Right atrium auricular region (tissue), 2 donors: ENCODE measurements at places on chromosomes 2 and 18.

GRCh38 chr2:219497495-219498279 lies 1.0 kb upstream of the GMPPA start:
- peak; percentile 90 for DNase-seq

DNA sequence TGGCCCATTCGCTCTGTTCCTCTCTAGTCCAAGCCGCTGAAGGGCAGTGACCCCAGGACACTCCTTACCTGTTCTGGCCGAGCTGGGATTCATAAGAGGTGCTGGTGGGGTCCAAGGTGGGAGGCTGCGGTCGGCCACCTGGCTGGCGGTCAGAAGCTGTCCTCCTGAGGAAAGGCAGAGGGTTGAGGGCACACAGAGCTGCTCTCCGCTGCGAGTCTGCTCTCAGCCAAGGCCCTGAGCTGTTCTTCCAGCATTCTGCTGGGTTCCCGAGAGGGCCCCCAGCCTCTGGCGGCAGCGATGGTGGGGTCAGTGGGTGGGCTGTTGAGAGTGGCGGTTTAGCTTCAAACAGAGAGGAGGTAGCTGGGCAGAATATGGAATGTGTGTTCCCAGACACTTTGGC lies 3.8 kb downstream of the PCARE start:
- DNase-seq = no peak

GRCh38 chr2:196606516-196606915 lies 33.0 kb upstream of the CCDC150 start:
- DNase-seq = no peak

DNA sequence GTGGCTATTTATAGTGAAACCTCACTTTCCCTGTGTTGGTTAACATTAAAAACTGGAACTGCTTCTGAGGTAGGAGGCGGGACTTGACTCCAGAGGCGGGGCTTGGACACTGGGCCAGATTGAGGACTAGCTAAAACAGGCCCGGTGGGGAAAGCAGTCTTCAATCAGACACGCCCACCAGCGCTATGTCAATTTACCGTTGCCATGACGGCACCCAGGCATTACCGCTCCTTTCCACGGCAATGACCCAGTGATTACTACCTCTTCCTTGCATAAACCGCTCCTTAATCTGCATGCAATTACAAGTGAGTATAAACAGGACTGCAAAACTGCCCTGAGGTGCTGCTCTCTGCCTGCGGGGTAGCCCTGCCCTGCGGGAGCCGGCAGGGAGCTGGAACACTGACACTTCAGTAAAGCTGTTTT lies 35.3 kb downstream of the LRRFIP1 start:
- DNase-seq = peak; percentile 96

GRCh38 chr2:71678874-71679273 lies 225.5 kb downstream of the DYSF start:
- DNase-seq = no peak

DNA sequence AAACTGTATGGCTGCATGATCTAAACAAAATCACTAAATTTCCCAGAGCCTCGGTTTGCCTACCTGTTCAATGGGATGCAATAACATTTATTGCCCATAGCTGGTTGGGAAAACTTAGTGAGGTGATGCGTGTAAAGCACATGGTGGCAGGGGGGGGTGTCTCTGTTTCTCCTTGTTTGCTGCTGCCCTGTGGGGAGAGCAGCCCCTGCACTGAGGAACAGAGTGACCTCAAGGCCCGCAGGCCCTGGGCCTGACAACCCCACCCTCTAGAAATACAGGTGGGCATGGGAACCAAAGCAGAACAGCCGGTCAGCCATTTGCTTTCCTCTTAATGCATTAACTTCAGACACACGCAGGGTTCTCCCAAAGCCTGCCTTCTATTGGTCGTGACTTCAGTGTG lies 55.1 kb upstream of the SLC66A3 start:
- DNase-seq = no peak

GRCh38 chr2:88350331-88351248 lies 101.9 kb downstream of the FOXI3 start:
- no peak for DNase-seq

DNA sequence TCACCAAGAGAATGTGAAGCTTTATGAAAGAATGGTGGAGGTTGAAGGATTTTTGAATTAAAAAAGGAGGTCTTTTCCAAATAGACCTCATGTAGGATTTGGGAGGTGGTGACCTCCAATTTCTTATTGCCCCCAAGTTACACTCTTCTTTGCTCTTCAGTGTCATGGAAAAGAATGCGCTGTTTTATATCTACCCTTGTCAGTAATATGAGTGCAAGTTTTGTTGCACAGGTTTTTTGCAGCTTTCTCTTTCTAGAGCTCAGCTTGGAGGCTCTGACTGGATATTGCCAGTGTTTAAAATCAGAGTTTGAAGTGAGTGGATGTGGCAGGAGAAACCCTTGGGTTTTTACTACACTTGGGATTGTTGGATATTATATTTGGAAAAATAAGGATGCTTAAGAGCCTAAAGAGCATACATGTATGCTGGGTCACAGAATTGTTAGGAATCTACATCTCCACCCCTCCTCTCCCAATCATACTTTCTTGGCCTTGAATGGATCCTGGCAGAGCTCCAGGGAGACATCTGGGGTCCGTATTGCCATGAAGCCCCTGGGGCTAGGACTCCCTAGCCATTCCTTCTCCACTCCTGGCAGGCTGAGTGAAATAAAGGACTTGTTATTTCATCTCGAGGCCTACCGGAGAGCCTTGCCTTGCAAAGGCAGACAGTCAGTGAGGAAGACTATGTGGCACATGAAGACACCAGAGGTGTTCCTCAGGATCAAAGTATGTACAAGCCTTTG lies 43.8 kb downstream of the APOB start:
- DNase-seq = no peak

DNA sequence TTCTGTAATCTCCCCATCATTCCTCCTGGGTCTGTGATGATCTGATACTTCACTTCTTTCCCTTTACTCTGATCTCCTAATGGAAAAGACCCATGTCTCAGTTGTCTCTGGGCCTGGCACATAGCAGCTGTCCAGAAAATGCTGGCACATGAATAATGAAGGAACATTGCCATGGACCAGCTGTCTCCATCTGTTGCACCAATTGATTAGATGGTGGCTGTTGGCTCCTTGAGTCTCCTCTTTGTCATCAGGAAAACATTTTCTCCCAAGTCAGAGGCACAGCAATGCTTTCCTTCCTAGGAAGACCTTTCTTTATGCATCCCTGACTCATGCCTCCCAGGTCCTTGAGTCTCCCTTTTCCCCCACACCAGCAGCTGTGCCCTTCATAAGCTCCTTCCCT lies 286.2 kb upstream of the CXCR4 start:
- DNase-seq = no peak

DNA sequence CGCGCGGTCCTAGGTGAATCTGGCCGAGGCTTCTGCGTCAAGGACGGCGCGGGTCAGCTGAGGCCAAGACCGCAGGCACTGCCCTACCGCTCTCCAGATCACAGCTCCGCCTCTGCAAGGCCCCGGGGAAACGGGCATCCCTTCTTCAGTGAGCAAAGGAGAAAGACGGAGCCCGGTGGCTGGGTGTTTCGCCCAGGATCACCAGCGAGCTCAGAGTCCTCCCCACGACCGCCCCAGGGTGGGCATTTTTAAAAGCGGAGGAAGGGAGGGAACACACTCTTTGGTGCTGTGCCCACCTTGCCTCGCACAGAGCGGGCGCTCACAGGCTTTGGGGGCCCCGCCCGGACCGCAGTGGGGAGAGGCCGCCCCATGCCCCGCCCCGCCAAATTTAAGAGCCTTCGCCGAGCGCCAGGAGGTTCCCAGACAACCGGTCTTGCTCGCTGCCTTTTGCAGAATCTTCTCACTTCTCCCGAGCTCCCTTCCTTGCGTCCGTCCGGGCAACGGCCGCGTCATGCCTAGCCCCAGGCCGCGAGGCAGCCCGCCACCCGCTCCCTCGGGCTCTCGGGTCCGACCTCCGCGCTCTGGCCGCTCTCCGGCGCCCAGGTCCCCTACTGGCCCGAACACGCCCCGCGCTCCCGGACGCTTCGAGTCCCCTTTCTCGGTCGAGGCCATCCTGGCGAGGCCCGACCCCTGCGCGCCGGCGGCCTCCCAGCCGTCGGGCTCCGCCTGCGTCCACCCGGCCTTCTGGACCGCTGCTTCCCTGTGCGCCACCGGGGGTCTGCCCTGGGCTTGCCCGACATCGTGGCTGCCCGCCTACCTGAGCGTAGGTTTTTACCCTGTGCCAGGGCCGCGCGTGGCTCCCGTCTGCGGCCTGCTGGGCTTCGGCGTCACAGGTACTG lies at the start of gene NOTO:
TSS of gene NOTO (plus strand) at position 419 of the 899 bp plus-strand sequence. CDS start at position 512, 93 bp downstream.
- no peak for DNase-seq

GRCh38 chr2:128413718-128414341 lies 95.2 kb upstream of the HS6ST1 start:
- DNase-seq = no peak

GRCh38 chr2:237268004-237268708 lies 145.8 kb downstream of the COL6A3 start:
- DNase-seq = no peak

GRCh38 chr2:9463698-9464034 lies 10.7 kb upstream of the IAH1 start:
- no peak for DNase-seq

DNA sequence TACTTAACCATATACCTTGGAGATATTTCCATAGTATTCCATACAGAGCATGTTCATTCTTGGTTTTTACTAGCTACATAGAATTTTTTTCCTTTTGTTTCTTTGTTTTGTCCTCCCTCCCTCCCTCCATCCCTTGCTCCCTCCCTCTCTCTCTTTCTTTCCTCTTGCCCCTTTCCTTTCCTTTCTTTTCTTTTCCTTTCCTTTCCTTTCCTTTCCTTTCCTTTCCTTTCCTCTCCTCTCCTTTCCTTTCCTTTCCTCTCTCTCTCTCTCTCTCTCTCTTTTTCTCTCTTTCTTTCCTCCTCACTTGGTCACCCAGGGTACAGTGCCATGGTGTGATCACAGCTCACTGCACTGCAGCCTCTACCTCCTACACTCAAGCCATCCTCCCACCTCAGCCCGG lies 28.3 kb downstream of the RPL37A start:
- no peak for DNase-seq

DNA sequence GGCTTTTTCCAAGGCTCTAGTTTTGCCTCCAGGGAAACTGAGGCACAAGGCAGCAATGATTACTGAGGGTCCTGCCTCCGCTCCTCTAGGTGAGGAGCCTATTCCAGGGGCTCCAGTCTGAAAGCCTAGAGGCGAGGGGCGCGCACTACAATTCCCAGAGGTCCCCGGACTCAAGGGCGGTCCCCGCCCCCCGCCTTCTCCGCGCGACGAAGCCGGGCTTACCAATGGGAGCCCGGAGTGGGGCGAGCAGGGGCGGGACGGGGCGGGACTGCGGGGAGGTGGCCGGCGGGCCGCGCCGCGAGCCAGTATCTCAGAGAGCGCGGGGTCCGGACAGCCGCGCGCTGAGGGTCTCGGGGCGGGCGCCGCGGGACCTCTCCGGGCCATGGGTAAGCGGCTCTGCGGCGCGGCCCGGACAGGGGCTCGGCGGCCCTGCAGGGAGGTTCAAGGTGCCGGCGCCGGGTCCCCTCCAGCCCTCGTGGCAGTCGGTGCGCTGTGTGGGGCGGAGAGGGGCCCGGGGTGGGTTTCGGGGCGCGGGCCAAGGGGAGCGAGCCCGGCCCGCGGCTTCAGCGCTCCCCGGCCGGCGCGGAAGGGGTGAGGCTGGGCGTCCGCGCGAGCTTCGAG lies at the start of gene ARID5A:
TSS of gene ARID5A (plus strand) at position 308 of the 621 bp plus-strand sequence. CDS start at position 383, 75 bp downstream.
- peak; percentile 96 for DNase-seq

DNA sequence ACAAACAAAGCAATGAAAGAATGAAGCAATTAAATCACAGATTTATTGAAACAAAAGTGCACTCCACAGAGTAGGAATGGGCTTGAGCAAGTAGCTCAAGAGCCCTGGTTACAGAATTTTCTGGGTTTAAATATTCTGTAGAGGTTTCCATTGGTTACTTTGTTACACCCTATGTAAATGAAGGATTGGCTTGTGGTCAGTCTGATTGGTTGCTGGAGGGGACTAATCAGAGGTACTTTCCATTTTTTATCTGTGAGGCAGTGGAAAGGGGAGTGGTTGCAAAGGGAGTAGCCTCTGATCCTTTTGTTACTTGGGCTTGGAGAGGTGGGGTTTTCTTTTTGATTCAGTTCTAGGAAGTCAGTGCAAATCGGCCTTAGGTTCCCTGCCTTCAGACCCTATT lies 253.3 kb downstream of the ARL6IP6 start:
- no peak for DNase-seq

GRCh38 chr2:10383960-10384734 lies 64.0 kb downstream of the ODC1 start:
- no peak for DNase-seq

DNA sequence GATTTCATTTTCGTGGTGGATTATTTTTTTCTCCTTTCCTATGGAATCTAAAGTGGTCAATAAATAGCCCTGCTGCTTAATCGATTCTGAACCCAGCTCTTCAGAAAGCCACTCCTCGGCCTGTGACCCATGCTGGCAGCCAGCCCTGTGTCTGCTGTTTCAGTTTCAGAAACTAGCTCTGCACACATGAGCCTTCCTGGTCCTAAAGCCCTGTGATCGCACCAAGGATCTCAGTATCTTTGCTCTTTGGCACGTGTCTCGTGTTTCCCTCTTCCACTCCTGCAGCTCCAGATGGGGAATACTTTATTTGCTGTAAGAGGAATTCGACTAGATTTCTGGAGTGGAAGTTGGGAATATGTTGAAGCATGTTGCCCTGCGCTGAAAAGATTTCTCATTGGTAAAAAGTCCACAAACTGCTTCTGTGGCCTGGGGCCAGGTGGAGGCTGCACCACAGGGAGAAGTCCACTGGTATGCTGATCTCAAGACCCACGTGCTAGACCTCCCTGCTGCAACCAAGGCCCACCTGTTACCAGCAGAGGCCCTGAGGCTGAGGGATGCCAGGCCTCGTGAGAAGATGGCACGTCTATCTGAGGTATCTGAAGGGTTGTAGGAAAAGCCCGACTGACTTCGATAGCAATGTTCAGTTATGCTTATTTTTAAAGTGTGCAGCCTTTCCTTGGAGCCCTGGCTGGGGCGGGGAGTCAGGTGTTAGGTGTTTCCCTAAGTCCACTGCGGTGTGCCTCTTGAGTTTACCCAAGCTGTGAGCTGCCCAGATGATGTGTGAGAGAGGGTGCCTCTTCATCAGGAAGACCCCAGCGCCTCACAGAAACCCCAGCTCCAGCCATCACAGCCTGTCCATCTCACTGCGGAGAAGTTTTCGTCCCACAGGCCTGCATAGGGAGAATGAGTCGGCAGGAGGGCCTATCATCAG lies 33.6 kb upstream of the CELF4 start:
- no peak for DNase-seq

GRCh38 chr2:181646415-181646987 lies 10.4 kb downstream of the CERKL start:
- no peak for DNase-seq

DNA sequence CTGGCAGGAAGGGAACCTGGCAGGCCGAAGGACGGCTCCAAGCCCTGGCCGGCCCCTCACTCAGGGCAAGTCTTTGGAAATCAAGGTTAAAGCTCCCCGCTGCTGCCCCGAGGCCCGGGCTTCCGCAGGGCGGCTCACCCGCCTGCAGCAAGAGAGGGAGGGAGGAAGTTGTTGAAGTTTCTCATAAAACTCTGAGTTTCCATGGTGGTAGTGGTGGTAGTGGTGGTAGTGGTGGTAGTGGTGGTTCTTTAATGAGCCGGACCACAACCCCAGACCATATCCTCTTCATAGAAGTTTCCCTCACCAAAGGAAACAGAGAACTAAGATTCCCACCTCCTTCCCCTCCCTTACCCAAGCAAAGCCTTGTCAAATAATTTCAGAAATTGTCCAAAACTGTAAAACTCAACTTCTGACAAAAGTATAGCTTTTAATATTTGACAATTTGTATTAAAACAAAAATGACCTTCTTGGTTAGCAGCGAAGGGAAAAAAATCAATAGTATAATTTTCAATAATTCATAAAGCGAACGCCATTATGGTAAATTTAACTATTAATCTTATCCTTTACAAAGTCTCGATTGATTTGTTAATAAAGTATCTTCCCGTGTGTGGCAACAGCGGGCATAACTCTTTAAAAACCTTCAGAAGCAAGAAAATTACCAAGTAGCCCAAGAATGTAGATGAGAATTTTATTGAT lies 1.5 kb upstream of the HOXD10 start:
- DNase-seq = no peak
